A549 (cell line): ENCODE measurements at places on chromosomes 3 and 15.

- DNase-seq = no peak
These were observed 38.8 kb downstream of the KLHL25 start for GRCh38 chr15:85755942-85756341.

GRCh38 chr3:30655187-30655812, 48.9 kb downstream of the TGFBR2 start:
- DNase-seq = no peak

GRCh38 chr15:64478863-64479262, 18.5 kb downstream of the ZNF609 start:
- DNase-seq = no peak

DNA sequence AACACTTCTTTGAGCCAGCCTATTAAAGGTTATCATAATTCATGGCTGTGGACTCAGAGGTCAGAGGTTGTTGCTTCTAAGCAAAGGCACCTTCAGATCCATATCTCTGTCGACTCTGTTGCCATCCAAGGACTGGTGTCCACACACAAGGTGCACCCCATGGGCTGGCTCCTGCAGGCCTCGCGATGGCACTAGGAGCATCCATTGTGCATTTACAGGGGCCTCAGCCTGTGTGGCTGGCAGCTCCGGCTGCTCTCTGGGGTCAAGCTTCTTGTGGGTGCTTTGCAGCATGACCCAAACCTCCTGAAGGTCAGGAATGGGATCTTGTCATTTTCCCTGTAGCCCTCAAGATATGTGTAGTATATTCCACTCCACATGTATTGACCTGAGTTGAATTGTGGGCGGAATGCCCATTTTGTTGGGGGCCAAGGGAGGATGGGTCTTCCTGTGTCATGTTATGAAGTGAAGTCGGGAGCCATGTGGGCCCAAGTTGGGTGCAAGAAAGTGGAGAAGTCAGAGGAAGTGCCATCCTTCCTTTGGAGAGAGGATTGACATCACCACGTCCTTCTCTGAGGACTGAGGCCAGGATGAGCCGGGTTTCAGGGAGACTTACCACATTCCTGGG, 43.9 kb downstream of the CHDH start:
- DNase-seq = no peak

GRCh38 chr3:107432013-107432515, 54.8 kb downstream of the CCDC54 start:
- no peak for DNase-seq

DNA sequence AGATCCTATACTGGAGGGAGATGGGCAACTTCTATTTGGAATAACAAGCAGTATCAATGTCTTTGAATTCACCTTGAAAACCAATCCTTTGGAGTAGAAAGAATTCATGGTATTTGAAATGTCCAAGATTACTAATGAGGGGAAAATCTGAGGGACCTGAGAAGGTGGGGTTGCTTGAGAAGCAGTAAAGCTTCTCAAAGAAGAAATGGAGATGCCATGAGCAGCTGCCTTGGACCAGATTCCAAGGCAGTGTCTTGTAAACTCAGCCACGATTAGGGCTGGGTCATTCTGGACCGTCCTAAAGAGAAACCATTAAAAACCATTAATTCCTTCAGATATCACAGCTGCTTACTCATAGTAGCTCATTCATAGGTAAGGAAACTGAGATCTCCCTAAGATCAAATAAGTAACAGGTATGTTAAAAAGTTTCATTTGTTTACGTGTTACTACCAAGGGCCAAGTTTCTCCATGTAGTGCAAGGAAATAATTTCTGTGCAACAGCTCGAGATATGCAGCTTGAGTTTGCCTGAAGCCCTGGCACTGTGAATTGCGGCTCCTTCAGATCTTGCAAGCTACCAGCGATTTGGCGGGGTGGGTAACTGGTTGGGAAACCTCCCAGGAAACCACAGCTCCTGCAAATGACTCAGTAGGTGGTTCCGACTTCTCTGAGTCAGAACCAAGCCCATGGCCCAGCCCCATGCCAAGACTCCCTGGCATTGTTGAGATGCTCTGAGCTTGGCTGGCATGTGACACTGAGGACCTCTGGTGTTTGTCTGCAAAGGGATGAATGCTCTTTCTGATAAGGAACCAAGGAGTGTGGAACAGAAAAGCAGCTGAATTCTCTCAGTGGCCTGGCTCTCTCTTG, 296.8 kb downstream of the RORA start:
- peak; percentile 58 for DNase-seq

- no peak for DNase-seq
These were observed 141.6 kb upstream of the STT3B start for GRCh38 chr3:31391150-31391549.

GRCh38 chr3:57078344-57078634, 17.8 kb downstream of the SPATA12 start:
- peak; percentile 44 for DNase-seq

- no peak for DNase-seq
These were observed 8.4 kb downstream of the SNX4 start for GRCh38 chr3:125511420-125512118.

DNA sequence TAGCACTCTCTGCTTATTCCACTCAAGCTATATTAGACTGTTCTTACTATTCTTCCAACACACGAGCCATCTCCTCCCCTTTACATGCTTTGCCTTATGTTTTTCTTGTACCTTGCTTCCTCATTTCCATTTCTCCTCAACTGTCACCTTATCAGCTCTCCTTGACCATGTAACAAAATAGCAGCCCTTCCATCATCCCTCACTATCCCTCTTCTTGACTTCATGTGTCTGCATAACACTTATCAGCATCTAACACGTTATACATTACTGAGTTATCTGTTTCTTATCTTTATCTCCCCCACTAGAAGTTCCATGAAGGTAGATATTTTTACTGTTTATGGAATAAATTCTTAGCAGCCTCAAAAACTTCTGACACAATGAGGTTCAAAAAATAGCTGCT, 45.3 kb downstream of the TRPM7 start:
- DNase-seq = no peak

DNA sequence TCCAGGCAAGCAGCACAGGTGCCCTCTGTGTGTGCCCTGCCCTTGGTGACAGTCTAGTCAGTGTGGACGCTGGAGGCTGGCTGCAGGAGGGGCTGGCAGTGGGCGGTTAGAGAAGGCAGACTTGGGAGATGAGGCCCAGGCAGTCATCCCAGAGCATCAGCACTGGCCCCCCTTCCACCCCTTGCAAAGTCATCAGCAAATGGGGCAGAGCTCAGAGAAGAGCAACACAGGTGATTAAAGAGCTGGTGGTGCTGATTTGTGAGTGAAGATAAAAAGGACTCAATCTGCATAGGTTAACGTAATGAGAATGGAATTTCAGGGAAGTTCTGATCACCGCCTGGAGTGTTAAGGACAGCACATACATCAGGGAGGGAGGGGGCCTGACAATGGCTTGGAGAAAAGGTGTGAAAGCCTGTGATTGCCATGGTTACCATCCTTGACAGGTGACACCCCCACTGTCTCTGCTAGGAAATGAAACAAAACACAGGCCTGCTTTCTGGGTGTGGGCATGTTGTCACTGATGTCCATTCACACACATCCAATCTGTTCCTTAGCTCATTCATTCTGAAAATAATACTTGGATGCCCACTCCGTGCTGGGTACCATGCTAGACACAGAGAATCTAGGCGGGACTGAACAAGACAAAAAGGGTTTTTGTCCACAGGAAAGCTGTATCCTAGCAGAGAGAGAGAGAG, 269.6 kb upstream of the ST8SIA2 start:
- no peak for DNase-seq

DNA sequence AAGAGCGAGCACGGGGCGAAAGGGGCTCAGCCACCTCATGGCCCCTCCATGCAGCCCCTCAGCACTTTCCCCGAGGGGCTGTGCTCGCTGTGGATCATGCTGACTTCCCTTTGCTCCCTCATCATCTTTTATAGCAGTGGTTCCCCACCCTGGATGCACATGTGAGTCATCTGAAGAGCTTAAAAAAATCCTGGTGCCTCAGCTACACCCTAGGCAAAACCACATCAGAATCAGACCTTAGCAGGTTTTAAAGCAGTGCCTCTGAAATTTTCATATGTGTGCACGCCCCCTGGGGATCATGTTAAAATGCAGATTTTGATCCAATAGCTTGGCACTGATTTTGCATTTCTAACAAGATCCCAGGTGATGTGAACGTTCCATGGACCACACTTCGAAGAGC, 50.9 kb downstream of the FEM1B start:
- no peak for DNase-seq

DNA sequence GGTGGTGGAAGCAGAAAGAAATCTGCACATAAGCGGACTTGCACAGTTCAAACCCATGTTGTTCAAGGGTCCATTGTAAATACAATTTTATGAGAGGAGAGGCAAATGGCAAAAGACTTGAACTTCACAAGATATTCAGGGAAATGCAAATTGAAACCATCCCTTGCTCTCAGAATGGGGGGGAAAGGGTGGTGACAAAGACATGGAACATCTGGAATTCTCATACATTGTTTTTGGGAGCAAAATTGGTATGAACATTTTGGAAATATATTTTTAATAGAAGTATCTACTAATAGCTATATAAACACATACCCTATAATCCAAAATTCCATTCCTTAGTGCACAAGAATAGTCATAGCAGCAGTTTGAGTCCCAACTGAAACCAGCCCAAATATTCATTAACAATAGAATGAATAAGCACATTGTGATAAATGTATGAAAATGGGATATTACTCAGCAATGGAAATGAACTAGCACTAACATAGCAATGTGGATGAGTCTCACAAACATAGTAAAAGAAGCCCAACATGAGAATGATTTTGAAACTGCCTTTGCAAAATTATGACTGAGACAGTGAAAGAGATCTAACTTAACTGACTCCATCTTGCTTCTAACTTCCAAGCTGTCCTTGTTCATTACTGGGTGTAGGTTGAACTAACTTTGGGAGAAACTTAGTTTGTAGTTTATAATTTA, 77.2 kb downstream of the CD200R1L start:
- no peak for DNase-seq

DNA sequence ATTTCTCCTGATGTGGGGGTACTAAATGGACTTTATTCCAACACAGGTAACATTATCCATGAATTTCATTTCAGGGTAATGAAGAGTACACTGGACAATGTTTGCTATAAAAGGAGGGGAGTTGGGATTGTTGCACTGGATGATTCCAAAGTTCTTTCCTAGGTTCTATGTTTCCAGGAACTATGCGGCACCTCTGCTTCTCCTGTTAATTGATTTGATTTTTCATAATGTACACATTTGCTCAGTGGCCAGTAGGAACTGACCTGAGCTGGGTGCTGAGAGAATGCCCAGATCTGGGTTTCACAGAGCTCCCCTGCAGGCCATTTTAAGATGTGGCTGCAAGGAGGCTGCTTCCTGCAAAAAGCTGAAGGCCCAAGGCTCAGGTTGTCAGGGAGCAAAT, 171.7 kb downstream of the KLF13 start:
- DNase-seq = no peak

GRCh38 chr15:82272154-82272553, 9.5 kb downstream of the SAXO2 start:
- no peak for DNase-seq

GRCh38 chr15:52217186-52217585, 26.0 kb upstream of the GNB5 start:
- peak; percentile 44 for DNase-seq

DNA sequence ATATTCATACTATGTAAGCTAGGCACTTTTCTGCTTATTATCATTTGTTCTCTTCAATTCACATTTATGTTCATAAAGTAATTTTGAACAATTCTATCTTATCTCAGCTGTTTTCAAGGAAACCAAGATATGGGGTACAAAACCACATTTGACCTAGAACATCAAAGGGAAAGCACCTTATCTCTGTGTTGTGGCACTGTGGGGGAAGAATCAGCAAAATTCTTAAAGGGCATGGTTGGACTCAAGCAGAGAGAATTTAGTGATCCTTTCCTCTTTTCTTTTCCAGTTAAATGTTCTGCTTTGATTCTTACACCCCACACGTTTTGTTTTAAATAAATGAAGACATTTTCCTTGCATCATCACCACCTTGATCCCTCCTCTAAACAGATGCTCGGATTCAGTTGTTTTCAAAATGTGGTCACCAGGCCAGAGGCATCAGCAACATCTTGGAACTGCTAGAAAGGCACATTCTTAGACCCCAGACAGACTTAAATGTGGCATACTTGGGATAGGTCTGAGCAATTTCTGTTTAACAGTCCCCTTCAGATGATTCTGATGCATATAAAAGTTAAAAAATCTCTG, 128.4 kb upstream of the TP63 start:
- DNase-seq = no peak

DNA sequence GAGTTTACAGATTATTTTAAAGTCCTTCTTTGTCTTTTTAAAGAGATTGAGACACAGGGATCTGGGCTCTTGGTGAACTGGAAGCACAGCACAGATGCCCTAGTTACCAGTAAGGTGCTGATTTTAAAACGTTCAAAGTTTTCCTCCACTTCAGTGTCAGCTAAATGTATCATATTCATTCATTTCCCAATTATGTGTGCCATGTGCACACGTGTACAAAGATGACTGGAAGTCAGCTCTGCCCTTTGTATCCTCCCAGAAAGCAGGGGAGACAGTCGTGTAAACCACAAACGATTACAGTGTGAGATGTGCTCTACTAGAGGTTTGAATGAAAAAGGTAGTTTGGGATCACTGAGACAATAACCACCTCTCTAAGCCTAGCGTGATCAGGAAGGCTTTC, 730 bp downstream of the ZKSCAN7 start:
- no peak for DNase-seq
